CD4-positive, alpha-beta T cell treated with Interleukin-4 for 1 hour (primary cell): ENCODE measurements at places on chromosomes 6 and 20.

GRCh38 chr6:46130666-46131065, 877 bp downstream of the ENPP4 start:
- no peak for DNase-seq

DNA sequence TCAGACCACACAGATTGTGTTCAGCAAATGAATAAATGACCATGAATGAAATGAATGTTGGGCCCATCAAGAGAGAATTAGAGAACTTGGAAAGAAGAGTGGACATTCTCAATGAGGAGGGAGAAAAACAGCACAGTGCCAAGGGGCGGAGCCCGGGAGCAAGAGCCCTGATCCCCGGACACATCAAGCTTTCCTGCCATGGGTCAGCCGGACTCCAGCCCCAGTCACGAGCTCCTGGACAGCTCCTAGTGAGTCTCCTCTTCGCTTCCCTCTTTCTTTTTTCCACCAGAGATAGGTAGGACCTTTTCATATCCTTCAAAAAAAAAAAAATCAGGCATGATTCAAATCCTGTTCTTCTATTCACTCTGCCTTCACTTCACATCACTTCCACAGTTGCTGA, 274.2 kb downstream of the NRN1 start:
- DNase-seq = no peak

- no peak for DNase-seq
These were observed 35.2 kb downstream of the JPH2 start for GRCh38 chr20:44151621-44152416.

- peak; percentile 35 for DNase-seq
These were observed 118.4 kb downstream of the GRM4 start for GRCh38 chr6:34027445-34027936.

- DNase-seq = peak; percentile 69
These were observed 11.0 kb downstream of the UNC5CL start for GRCh38 chr6:41027799-41028560.
